GM13976 (cell line): ENCODE measurements at places on chromosomes 2 and 18.

DNA sequence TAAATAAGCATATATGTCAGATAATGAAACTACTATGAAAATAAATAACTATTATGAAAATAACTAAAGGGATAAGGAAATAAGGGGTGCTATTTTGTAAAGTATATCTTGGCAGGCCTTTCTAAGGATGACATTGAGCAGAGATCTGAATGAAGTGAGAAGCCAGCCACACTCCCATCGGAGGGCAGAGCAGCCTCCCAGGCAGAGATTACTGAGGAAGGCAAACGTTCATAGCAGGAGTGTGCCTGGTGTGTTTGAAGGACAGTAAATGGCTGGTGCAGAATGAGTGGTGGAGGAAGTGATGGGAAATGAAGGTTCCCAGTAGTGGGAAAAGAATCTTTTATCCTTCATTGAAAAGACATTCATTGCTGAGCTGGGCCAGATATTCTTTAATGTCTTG lies 62.5 kb downstream of the SPHKAP start:
- DNase-seq: no peak

DNA sequence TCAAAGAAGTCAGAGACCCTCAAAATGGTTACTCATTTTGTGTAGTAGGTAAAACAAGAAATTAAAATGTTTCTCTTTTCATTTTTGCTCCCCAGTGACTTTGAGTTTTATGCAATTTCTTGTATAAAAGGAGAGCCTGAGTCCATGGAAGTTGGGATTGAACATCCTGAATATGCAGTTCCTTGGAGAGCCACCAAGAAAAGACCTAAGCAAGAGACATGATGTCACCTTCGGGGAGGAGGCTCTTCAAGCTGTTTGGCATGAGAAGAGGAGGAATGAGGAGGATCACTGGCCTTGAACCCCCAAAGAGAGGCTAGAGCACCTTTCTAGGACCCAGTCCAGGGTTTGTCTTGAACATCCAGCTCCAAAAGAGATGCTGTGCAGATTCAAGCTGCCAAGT lies 83.5 kb upstream of the STPG4 start:
- no peak for DNase-seq

GRCh38 chr2:196324211-196324610 lies 152.8 kb upstream of the STK17B start:
- no peak for DNase-seq

GRCh38 chr18:6374935-6375529 lies 39.7 kb downstream of the L3MBTL4 start:
- DNase-seq: no peak

- no peak for DNase-seq
These were observed 290.5 kb downstream of the CLIP4 start for GRCh38 chr2:29405707-29406106.

DNA sequence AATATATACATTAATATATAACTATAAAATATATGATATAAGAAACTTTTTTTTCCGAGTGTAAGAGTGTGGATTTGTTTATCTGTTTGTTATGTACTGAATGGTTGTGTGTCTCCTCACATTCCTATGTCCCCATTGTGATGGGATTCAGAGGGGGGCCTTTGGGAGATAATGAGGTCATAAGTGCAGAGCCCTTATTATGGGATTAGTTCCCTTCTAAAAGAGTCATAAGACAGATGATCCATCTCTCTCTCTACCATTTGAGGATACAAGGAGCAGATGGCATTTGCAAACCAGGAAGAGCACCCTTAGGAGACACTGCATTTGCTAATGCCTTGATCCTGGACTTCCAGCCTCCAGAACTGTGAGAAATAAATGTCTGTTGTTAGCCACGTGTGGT lies 30.3 kb upstream of the SAP130 start:
- no peak for DNase-seq

DNA sequence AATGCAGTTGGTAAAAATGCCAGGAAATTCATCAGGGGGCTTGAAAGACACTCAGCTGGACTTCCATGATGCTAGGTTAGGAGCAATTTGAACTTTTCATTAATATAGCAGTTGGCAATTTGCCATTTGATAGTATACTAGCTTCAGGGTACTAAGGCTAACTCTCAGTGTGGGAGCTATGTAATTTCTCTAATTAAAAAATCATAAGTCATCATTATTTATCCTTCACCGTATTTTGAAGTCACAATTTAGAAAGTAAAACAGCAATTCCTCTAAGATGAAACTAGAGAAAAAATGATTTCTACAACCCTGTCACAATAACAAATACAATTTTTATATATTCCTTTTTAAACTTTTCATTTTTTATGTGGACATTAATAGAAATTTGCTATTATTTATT lies 190.8 kb downstream of the GPD2 start:
- no peak for DNase-seq

DNA sequence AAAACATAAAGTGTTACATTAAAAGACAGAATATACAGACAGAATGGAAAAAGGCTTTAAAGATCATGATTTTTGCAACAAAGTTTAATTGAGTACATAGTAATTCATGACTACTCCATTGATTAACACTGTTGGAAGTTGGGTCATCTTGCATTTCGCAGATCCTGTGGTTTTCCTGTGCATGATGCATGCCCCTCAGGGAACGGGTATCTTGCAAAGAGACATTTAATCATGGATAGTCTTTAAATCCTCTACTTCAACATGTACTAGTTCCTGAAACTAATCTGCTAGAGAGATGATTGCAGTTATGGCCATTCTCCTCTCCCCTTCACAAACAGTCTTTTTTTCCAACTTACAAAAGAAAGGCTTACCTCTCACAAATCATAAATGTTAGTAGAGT lies 155.6 kb upstream of the DSEL start:
- no peak for DNase-seq

DNA sequence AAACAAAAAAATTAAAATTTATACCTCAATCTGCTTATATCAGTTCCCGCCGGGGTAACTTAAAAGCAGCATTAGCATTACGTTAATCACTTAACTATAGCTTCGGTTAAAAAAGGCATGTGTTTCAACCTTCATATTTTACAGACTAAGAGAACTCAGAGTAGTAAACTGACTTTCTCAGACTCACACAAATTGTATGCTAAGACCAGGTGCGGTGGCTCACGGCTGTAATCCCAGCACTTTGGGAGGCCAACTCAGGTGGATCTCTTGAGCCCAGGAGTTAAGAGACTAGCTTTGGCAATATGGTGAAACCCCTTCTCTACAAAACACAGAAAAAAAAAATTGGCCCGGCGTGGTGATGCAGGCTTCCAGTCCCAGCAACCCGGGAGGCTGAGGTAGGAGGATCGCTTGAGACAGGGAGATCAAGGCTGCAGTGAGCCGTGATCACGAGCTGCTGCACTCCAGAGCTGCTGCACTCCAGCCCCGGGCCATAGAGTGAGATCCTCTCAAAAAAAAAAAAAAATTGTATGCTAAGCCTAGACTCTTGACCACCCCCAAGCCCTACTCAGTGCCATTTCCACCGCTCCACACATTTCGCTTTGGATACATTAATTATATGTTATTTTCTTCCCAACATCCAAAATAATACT lies 2.4 kb downstream of the HNRNPLL start:
- DNase-seq: no peak

DNA sequence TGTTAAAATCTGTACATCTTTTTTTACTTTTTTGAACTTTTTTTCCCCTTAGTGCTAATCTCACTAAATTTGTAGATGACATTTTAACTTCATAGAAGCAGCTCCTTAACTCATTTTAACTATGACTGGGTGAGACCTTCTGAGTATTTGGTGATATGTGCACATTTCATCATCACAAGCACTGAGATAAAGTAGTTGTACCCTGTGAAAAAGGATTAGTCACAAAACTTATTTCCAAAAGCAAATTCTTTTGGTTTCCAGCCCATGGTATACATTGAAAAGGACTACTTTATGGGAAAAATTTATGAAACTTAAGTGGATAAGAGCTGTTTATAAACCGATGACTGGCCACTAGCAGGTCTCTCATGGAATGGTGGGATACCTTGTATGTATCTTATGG lies 581.5 kb downstream of the PLCL1 start:
- DNase-seq: no peak

- peak; percentile 14 for DNase-seq
These were observed 3.4 kb downstream of the IRS1 start for GRCh38 chr2:226796012-226796839.

GRCh38 chr2:52936029-52936428 lies 831.6 kb upstream of the CHAC2 start:
- no peak for DNase-seq

DNA sequence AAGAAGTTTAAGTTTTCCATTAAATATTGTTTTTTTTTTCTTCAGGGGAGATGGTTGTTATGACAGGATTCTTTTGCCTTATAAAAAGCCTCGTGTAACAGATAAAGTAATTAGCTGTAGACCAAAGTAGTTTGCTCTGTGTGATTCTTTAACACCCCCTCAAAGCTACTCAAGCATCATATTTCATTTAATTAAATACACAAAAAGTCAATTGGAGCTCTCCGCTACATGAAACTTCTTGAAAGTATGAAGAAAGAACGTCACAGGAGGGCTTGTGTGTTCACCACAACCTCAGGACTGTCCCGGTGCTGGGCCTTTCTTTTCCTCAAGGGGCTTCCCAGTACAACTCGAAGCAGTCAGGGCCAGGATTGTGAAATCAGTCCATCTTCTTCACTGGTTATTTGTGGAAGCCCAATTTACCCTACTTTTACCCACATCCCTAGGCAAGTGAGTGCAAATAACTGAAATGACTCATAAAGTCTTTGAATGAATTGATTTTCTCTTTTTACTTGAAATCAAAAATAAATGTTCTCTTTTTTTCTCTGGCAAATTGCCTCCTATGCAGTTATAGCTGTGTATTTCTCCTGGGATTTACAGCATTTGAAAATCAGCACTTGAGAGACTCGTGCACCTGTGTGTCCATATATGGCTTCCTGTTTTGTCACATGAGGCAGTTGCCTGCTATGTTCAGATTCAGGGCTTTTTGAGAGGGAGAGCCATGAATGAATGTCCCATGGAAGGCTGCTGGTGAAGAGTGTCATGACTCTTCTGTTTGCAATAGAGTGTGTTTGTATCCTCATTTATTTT lies 48.6 kb downstream of the LINC00305 start:
- DNase-seq: no peak

- no peak for DNase-seq
These were observed 26.9 kb upstream of the PDCL3 start for GRCh38 chr2:100535855-100536254.
